ENCODE measurements at places on chromosomes 6 and 20.

- no peak for DNase-seq
These were observed 14.6 kb downstream of the ADGRB3 start for GRCh38 chr6:68649669-68650068.

GRCh38 chr20:5570031-5570430, 180.2 kb upstream of the SHLD1 start:
- DNase-seq, result no peak

- DNase-seq, result no peak
These were observed 264.4 kb downstream of the BTBD9 start for GRCh38 chr6:38375341-38375740.

GRCh38 chr20:37280403-37280802, 9.1 kb upstream of the MANBAL start:
- no peak for DNase-seq

All from renal cortical epithelial cell (primary cell).